ENCODE measurements at places on chromosomes 4 and X.

- no peak for DNase-seq
Measured at GRCh38 chr4:88672987-88673386, 24.6 kb downstream of the NAP1L5 start.

- no peak for DNase-seq
Measured at GRCh38 chr4:73127839-73128453, 58.4 kb upstream of the COX18 start.

- DNase-seq, result no peak
Measured at GRCh38 chr4:103429283-103429682, 231.1 kb upstream of the CENPE start.

- DNase-seq, result no peak
Measured at GRCh38 chr4:4344915-4345527, 41.9 kb upstream of the NSG1 start.

DNA sequence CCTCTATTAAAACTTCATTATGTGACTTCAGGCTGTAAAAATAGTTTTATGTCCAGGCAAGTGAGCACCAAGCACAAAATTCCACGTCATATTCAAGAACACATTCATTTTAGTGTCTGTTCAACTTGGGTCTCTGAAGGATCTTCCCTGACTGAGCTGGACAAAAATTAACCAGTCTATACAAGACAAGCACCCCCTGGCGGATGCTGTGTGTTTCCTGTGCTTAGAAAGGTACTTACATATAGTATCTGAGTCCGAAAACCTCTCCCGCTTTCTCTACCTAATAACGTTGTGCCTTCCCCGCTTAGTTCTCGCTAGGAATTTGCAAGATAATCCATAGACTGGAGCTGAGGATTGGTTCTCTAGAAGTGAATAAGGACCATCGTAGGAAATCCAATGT, 2214.5 kb upstream of the TENM3 start:
- no peak for DNase-seq

- no peak for DNase-seq
Measured at GRCh38 chr4:94877973-94878372, 120.2 kb downstream of the BMPR1B start.

- DNase-seq, result no peak
Measured at GRCh38 chrX:49988143-49988542, 65.7 kb downstream of the CLCN5 start.

Data from stimulated activated CD8-positive, alpha-beta memory T cell treated with anti-CD3 and anti-CD28 coated beads, Interleukin-4, amount 100 ng/mL, for 4 hours (primary cell).